Activated CD8-positive, alpha-beta memory T cell treated with anti-CD3 and anti-CD28 coated beads, Interleukin-2, amount 10 ng/mL, durations not matched to agents 7 days and 5 days (primary cell): ENCODE measurements at places on chromosomes 6 and 20.

DNA sequence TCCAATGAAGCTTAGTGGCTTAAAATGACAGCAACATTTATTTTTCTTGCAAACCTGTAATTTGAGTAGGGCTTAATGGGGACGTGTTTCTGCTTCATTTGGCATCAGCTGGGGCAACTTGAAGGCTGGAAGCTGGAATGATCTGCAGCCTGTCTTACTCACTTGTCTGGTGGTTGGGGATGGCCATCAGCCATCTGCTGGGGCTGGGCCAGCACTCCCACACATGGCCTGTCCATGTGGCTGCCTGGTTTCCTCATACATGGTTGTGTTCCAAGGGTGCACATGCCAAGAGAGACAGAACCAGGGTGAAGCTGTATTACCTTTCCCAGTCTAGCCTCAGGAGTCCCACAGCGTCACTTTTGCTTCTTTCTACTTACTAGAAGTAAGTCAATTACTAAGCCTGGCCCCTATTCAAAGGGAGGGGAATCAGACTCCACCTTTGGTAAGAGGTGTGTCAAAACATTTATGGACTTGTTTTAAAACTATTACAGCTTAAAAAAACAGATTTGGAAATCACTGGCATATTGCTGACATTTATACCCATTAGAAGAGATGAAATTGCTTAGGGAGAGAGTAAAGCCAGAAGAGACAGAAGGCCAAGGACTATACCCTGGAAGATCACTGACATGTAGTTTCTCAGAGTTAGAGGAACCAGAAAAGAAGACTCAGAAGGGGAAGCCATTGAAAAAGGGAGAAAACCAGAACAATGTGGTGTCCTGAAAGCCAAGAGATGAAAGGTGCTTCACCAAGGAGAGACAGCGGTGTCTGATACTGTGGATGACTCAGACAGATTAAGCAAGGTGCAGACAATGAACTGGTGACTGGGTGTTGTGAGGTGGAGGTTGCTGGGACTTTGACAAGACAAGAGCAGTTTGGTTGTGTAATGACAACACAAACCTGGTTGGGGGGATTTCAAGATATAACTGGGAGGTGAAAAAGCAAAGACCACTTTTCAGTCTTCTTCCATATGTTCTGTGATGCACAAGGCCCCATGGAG lies 345.2 kb downstream of the GJA1 start:
- DNase-seq: no peak

- DNase-seq: peak; percentile 28
Observed at GRCh38 chr20:40961176-40961575, 67.4 kb upstream of the TOP1 start.

DNA sequence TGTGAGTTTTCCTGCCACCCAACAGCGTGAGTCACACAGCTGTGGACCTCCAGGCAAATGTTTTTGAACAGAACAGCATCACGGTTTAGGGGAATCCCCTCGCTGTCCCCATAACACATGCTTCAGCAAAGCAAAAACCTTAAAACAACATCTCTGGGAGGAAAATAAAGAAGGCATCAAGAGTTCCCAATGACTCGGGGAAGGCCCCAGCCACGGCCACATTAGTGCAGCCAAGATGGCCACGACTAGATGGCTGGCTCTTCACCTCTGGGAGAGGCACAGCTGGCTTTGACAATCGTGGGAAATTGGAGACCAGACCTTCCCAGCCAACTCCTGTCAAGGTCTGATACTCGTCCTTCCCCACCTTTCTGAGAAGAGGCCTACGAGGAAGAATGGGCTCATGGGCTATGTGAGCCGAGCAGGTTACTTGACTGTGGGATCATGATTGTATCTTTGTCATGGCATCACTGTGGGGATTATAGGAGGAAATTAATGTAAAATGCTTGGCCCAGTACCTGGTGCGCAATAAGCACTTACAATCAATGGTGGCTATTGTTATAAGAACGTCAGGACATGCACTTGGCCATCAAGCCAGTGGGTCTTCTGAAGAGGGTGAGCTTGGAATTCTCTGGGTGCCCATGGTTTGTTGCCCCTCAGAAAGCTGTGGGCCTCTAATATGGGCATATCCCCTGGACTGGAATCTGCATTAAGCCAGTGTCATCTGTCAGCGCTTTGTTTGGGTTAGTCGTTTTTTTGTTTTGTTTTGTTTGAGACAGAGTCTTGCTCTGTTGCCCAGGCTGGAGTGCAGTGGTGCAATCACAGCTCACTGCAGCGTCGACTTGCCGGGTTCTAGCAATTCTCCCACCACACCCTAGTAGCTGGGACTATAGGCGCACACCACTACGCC lies 43.6 kb downstream of the FGD2 start:
- DNase-seq: peak; percentile 88

DNA sequence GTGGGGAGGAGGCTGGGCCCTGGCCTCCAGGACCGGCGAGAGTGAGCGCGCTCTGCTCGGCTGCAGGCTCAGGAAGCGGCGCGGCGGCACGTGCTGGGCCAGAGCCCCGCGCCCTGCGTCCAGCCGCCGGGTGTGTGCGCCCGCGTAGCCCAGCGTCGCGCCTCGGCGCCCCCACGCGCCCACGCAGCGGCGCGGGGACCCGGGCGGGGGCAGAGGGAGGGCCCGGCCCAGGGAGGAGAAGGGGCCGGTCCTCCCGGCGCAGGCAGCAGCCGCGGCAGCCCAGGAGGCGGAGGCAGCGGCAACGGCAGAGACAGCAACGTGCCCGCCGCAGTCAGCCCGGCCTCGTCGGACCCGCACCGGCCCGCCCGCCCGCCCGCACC lies at the start of gene EYA2:
TSS of gene EYA2 (plus strand) at position 265 of the 380 bp plus-strand sequence. CDS start 95,168 bp downstream, outside the sequence.
- DNase-seq: no peak

- DNase-seq: no peak
Observed at GRCh38 chr20:14210146-14210545, 127.3 kb downstream of the FLRT3 start.

DNA sequence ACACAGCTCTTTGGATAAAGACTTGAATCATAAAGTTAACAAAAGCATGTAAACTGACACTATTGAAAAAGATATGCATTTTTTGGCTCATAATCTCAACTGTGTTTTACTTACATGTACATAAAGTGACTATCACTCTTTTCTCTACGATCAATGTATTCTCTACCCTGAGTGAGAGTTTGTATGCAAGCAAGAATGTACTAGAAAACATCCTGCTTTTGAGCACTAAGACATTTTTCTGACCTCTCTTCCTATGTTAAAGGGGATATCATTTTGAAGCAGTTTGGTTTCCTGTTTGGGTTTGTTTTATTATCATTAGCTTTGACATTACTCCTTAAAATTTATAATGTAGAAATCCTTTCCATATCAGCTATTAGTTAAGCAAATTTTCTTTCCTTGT lies 910.8 kb downstream of the C6orf118 start:
- DNase-seq: no peak
